ENCODE measurements at places on chromosomes 7 and 10.

DNA sequence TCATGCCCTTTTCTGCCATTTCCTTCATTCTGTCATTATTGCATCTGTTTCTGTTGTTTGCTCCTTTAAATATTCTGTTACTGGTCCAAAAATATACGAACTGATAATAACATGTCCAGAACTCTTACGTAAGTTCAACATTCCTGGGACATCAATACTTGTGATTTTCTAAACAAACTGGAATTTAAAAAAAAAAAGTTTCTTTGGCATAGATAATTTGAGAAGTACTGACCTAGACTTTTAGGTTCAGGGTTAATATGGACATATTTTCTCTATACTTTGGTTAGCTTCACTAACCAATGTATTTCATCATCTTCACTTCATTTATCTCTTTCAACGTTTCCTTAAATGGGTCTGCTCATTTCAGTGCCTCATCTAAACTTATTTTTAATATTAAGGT, 147.3 kb downstream of the JMJD1C start:
- DNase-seq = no peak

DNA sequence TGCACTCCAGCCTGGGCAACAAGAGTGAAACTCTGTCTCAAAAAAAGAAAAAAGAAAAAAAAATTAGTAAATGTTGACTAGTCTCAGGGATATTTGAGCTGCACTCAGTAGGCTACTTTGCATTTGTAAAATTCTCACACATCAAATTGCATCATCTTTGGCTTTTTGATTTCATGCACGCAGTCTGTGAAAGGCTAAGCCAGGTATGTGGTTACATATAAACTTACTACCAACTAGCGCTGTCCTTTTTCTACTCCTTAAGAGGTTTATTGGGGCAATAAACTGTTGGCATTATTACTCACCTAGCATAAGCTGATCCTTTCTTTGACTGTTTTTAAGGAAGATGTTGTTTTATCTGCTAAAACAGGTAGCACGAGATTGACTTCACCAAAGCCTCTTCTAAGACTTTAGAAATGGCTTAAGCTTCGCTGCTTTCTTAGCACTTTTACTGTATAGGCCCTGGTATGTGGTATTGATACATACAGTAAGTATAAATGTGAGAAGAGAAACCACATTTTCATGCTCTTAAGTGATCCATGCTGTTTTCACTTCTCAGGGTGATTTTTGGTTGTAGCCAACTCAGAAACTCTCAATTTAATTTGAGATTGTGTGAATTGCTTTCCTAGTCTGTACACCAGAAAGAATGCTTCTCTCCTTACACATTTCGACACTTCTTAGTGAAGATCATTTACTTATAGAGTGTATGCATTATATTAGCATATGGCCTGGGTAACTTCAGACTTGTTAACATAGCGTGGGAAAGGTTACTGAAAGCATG, 323.9 kb downstream of the AUTS2 start:
- DNase-seq = no peak

- DNase-seq = no peak
Observed at GRCh38 chr10:93090619-93091018, 16.9 kb downstream of the CYP26A1 start.

DNA sequence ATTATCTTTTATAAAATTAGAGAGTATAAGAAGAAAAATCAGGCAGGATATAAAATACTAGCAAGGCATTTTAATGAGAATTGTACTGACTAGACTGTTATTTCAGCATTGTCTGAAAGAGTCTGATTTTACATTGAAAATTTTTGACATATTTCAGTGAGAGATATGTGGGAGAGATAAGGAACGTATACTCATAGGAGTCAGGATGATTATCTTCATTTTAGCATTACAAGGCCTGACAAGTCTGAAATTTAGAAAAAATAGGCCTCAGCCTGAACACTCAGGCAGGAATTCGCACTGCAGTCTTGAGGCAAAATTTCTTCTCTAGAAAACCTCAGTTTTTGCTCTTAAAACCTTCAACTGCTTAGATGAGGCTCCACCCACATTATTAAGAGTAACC, 386.0 kb downstream of the HGF start:
- no peak for DNase-seq

DNA sequence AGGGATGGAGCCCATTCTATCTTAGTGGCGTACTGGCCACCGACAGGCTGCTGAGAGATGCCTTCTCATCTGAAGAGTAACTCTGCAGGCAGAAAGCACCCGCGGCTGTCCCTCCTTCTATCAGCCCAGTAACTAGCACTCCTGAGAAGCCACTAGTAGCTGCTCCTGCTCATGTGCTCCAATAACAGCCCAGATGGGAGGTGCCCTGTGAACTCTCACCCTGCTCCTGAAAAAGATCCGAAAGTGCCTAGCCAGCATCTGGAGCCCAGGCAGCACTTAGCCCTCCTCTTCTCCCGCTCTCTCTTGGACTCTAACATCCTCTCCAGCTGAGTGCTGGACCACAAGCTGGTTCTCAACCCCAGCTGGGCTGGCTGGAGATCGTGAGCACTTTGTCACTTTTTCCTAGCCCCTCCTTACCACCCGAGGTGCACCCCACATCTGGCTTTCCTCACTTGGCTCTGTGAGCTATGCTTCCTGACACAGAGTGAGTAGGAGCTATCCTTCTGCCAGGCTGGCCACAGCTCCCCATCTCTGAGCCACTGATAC, 239.2 kb downstream of the GRID1 start:
- DNase-seq = no peak

DNA sequence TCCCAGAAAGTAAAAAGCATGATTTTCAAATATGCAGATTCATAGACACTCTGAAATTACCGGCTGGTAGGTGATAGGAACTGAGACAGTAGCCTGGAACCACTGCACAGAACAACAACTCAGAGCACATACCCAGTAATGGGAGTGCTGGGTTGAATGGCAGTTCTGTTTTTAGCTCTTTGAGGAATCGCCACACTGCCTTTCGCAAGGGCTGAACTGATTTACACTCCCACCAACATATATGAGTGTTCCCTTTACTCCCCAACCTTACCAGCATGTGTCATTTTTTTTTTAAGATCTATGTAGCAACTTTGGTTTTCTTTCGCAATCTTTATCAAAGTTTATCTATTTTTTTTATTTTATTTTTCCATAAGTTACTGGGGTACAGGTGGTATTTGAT, 358.8 kb downstream of the CALN1 start:
- DNase-seq = no peak

GRCh38 chr10:129854796-129855705, 109.0 kb downstream of the EBF3 start:
- no peak for DNase-seq

DNA sequence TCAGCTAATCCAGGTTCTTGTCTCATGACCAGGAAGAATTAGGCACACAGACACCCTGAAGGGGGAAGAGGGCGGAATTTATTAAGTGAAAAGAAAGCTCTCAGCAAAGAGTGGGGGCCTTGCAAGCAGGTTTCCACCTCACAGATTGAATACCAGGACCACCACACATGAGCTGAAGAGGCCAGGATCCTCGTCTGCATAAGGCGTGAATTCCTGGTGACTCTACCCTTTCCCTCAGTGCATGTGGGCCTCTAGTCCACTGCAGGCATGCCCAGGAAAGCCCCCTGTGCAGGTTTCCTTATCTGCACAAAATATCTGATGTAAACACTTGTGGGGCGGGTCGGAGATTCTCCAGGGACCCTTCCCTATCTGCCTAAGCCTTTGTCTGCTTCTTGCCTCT, 782.1 kb upstream of the LRRN3 start:
- no peak for DNase-seq

- no peak for DNase-seq
Observed at GRCh38 chr7:94618126-94618525, 37.8 kb downstream of the SGCE start.

DNA sequence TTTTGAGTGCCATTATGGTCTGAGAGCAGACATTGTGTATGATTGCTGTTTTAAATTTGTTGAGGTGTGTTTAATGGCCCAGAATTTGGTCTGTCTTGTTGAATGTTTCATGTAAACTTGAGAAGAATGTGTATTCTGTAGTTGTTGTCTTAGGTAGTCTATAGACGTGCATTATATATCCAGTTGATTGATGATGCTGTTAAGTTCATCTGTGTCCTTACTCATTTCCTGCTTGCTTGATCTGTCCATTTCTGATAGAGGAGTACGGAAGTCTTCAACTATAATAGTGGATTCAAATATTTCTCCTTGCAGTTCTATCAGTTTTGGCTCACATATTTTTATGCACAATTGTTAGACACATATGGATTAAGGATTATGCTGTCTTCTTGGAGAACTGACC, 16.0 kb downstream of the PTPN12 start:
- DNase-seq = no peak
